AG08396 (cell line): ENCODE measurements at places on chromosomes 16 and 17.

DNA sequence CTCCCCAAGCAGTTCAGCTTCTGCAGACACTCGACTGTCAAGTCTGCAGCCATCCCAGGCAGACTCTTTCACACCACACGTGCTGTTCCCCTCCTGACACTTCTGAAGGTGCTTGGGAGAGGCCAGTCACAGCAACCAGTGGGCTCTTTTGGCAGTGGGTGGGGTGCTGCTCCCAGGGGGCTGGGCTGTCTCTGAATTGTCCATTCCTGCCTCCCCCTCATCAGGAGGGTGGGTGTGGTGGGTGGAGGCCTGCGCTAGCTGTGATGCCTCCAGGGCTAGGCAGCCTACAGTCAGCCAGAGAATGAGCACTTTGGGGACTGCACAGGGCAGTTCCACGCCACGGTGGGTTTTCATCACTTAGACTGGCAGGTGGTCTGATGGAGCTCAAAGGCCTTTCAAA lies 10.3 kb downstream of the STARD3 start:
- DNase-seq, result no peak

DNA sequence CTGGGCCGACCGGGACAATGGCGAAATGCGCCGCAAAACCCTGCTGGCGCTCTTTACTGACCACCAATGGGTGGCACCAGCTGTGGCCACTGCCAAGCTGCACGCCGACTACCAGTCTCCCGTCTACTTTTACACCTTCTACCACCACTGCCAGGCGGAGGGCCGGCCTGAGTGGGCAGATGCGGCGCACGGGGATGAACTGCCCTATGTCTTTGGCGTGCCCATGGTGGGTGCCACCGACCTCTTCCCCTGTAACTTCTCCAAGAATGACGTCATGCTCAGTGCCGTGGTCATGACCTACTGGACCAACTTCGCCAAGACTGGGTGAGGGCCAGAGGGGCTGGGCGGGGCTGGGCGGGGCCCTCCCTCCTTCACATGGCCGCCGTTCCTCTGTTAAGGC lies 4.3 kb upstream of the SPEM1 start:
- DNase-seq, result no peak

GRCh38 chr16:46949241-46949892 lies 24.1 kb downstream of the DNAJA2 start:
- no peak for DNase-seq

DNA sequence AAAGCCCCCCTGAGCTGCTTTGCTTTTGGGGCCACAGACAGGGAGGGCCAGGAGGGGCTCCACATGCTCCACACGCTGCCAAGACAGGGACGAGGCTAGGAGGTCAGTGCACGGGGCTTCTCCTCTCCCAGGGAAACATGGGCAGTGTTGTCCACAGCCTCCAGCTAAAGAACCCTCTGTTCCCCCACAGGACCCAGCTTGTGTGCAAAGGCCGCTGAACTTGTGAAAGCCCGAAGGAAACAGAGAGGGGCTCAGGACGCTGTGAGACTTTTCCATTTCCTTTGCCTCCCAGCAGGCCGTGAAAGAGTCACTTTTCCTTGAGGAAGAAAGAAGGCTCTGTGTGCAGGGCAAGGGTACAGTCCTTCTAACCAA lies 9.7 kb downstream of the CDRT4 start:
- DNase-seq, result no peak

GRCh38 chr17:58136669-58137279 lies 11.4 kb upstream of the OR4D1 start:
- DNase-seq, result no peak

DNA sequence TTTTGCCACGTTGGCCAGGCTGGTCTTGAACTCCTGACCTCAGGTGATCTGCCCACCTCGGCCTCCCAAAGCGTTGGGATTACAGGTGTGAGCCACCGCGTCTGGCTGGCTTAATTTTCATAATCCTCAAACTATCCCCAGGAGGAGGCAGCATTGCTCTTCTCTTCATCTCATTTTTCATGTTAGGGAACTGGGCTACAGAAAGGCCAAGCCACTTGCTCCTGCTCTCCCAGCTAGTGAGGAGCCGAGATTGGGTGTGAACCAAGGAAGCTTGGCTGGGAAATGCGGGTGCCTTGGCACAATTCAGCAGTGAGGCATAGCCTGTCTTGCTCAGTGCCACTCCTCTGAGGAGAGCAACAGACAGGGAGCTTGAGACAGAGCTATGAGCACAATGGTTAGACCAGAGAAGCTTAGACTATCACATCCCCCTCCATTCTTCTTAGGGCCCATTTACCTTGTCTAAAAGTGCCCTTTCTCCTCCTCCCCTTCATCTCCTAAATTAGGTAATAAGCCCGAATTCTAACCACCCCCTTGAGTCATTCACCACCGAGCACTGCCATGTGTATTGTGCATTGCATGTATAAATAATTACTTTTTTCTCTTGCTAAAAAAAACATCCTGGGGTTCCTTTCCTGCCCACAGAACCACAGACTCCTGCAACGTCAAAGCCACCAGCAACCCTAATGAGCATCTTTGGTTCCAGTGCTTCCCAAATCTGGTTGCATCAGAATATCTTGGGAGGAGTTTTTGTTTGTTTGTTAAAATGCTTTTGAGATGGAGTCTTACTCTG lies 20.0 kb upstream of the KIF19 start:
- no peak for DNase-seq

DNA sequence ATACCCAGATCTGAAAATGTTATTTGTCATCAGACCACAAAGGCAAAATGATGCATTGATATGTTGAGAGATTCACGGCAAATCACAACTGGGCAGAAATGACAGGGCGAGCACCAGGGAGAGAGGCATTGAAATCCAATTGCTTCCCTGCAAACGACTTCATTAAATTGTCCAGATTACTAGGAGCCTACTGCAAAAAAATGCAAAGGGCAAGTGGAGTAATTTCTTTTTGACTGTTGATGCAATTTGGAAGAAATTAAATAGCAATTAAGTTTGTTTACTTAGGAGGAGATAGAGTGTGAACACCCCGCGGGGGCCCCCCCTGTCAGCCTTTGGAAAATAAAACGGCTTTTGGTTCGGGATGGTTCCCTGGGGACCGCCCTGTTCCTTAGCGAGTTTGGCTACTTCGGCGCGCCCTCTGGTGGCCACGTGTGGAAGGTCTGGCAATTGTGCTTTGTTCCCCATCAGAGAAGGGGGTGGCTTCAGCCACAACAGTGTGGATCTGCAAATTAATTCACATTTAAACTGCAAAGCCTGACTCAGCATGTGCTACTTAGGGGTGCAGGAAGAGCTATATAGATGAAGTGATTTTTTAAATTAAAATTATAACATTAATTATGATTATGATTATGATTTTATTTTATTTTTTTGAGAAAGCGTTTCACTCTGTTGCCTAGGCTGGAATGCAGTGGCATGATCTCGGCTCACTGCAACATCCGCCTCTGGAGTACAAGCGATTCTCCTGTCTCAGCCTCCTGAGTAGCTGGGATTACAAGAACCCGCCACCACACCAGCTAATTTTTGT lies 14.5 kb upstream of the TMC7 start:
- DNase-seq, result peak; percentile 87
